H1 (cell line): ENCODE measurements at places on chromosomes 7 and 10. TPM values are rescaled to one million over a fixed set of nuclear protein-coding genes. Genes with fewer than 3 reads are reported as not detected.

DNA sequence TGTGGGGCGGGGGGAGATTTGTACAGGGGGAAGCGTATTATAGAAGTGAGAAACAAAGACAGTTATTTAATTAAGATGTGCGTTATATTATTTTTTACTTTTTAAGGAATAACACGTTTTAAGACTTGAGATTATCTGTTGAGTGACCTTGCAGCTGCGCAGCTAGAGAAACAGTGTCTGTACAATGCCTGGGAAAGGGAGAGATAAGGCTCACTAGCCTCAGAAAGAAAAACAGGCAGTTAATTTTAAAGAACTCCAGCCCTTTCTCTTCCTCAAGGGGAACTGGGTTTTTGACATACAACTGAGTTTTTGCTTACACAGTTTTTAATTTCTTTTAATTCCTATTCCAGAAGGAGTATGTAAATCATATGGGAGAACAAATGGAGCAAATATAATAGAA is 50.7 kb downstream of the LMBR1 start:
- no peak overlapping the region for H3K4me3 ChIP-seq
- H3K4me1 ChIP-seq: no peaks in the 10 kb centered on the region

KIF11 gene
- total RNA-seq: 58.7 and 59.2 TPM in 2 replicates

- no peaks in the 10 kb centered on the region for H3K27me3 ChIP-seq
- no peak overlapping the region for H3K4me3 ChIP-seq
- H3K36me3 ChIP-seq: no peaks in the 10 kb centered on the region
Observed at GRCh38 chr10:93180482-93180931, 106.8 kb downstream of the CYP26A1 start.

GPER1 gene
- 0.24 and 0.52 TPM in 2 replicates for total RNA-seq

GRCh38 chr7:131819891-131820290 is 263.5 kb upstream of the PODXL start:
- H3K36me3 ChIP-seq: no peaks in the 10 kb centered on the region
- H3K27ac ChIP-seq: no peak overlapping the region
- peaks cover 2% of the 10 kb centered on the region; the same call in 1 of the 2 replicates for H3K4me1 ChIP-seq
- no peak for DNase-seq
- H3K4me3 ChIP-seq: no peak overlapping the region

DNA sequence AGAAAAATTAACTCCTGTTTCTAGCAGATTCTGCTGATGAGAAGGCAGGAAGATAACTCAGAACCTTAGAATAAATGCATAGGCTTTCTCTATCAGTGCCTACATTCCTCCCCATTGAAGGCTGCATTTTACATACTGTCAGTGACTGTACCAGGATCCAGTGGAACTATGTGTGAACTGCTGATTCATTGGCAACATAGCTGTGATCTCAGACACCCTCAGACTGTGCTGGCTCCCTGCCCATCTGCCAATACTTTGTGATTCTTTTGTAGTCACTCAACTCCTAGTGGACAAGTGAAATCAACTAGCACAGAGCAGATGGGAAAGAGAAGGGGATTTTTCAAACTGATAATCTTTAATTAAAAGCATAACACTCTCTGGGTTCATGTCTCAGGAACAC is 375.8 kb downstream of the MDFIC start:
- peaks cover 2% of the 10 kb centered on the region; the same call in 1 of the 2 replicates for H3K27me3 ChIP-seq
- no peak for DNase-seq
- no peaks in the 10 kb centered on the region for H3K36me3 ChIP-seq
- 0 out of 2 replicates have a peak, but pooled peaks cover 2% of the 10 kb centered on the region for H3K4me1 ChIP-seq
- no peak overlapping the region for H3K27ac ChIP-seq

SCIN gene
- total RNA-seq: 1.9 and 2.3 TPM in 2 replicates

DNA sequence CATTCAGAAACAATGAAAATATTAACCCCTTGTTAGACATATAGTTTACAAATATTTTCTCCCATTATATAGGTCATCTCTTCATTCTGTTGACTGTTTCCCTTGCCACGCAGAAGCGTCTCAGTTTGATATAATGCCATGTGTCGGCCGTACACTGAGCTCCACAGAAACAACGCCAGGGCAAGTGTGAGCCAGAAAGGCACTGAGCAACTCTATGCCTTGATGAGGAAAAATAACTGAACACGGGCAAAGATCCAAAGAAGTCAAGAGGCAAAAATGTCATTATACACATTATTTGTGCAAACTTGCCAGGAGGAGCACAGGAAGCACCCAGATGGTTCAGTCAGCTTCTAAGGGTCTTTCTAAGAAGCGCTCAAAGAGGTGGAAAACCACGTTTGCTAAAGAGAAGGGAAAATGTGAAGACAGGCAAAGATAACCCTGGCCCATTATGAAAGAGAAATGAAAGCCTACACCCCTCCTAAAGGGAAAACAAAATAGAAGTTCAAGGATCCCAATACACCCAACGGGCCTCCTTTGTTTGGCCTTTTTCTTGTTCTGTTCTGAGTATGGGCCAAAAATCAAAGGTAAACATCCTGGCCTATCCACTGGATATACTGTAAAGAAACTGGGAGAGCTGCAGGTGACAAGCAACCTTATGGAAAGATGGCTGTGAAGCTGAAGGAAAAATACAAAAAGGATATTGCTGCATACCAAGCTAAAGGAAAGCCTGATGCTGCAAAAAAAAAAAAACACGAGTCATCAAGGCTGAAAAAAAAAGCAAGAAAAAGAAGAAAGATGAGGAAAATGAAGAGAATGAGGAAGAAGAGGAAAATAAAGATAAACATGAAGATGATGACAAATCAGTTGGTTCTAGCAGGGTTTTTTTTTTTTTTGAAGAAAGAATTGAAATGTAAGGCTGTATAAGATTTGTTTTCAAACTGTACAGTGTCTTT is 15.5 kb downstream of the ARHGAP12 start:
- H3K4me3 ChIP-seq: no peak overlapping the region
- no peak overlapping the region for H3K27ac ChIP-seq
- H3K36me3 ChIP-seq: peaks cover 3% of the 10 kb centered on the region
- peaks cover 2% of the 10 kb centered on the region for H3K4me1 ChIP-seq
- H3K27me3 ChIP-seq: no peaks in the 10 kb centered on the region

CRPPA gene
- 0.39 and 0.71 TPM in 2 replicates for total RNA-seq

- no peak overlapping the region for H3K4me3 ChIP-seq
- no peaks in the 10 kb centered on the region; the same call in 1 of the 2 replicates for H3K4me1 ChIP-seq
- no peaks in the 10 kb centered on the region for H3K27me3 ChIP-seq
Observed at GRCh38 chr10:19767876-19768275, 48.4 kb upstream of the PLXDC2 start.

BLNK gene
- total RNA-seq: not detected in 2 replicates

LIPN gene
- not detected in 2 replicates for total RNA-seq

DNA sequence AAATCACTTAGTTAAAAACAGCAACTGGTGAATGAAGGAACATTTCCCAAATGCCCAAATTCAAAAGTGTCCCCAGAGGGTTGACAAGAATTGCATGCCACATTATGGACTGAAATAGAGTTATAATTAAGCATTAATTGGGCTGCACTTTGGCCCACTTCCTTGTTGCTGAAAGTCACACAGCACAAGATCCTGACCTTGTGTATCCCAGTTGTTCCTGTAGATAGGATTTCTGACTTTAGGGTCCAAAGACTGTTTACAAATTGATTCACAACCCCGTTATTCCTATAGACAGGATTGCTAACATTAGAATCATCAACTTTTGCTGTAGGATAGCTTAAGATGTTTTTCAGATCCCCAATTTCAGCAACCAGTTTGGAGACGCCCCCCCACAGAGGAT is 31.5 kb upstream of the NPFFR1 start:
- no peaks in the 10 kb centered on the region for H3K27me3 ChIP-seq
- no peak for DNase-seq
- H3K36me3 ChIP-seq: no peaks in the 10 kb centered on the region
- H3K4me1 ChIP-seq: no peaks in the 10 kb centered on the region
- no peak overlapping the region for H3K27ac ChIP-seq
